ENCODE measurements at places on chromosomes 11 and 22.

GRCh38 chr11:46827995-46828394 lies 18.1 kb downstream of the CKAP5 start:
- DNase-seq, result no peak

- DNase-seq, result peak; percentile 95
Measured at GRCh38 chr11:73308003-73308960, at the start of gene ARHGEF17. Gene ARHGEF17 (plus strand): TSS chr11:73308276. CDS start chr11:73308639, 363 bp downstream.

- DNase-seq, result no peak
Measured at GRCh38 chr11:9341638-9342178, 27.3 kb upstream of the TMEM41B start.

DNA sequence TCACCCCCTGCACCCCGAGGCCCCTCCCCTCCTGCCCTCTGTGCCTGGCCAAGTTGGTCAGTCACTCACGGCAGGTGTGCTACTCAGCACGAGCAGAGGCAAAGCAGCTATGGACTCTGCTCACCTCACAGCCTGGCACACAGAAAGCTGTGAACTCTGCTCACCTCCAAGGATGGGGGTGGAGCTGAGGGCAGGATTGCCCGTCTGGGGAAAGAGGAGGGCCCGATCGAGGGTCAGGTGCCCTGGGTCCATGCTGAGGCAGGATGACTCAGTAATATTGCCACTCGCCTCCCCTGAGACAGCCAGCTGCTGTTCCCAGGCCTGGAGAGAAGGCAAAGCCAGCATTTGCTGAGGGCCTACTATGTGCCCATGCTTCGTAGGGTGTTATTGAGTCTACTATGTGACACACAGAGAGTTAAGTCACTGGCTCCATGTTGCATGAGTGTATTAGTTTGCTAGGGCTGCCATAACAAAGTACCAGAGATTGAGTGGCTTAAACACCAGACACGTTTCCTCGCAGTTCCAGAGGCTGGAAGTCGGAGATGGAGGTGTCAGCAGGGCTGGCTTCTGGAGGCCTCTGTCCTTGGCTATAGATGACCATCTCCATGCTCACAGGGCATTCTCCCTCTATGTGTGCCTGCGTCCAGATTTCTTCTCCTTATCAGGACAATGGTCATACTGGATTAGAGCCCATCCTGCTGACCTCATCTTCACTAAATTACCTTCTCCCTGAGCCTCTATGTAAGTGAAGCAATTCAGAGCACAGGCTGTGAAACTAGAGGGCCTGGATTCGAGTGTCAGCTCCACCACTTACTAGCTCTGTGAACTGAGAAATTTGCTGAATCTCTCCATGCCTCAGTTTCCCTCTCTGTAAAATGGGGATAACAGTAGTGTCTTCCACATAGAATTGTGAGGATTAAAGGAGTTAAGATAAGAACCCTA lies 13.2 kb upstream of the TSKU start:
- DNase-seq, result no peak

- DNase-seq, result no peak
Measured at GRCh38 chr11:17739945-17740338, 5.4 kb downstream of the KCNC1 start.

DNA sequence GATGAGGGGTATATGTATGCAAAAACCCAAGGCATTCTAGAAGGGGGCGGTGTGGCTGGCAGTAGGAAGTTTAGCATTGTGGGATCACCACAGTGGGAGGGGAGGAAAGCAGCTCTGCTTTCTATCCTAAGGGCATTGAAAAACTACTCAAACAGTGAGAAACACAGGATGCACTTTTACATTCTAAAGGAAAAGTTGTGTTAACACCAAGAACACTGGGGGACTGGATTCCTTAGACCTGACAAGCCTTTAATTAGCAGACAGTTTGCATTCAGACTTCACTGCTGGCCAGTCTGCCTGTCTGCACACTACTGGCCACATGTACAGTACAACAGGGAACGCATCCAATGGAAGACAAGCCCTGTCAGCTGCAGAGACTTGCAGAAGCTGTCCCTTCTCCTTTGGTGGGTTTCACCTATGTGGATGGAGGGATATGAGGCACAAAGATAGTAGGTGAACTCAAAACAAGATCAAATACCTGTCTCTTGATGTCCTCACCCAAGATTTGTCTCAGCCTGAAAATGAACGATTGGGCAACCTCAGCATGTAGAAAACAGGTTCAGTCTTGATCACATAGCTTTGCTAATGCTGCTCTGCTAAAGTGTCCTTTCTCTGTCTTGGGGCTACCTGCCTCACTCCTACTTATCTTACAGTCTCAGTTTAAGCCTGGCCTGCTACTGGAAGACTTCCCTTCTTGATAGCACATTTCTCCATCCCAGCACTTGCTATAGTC lies 64.8 kb downstream of the TENM4 start:
- no peak for DNase-seq

Measured in right hindlimb (tissue), 1 donor.